NCI-H146 (cell line): ENCODE measurements at places on chromosomes 2 and 18.

GRCh38 chr2:207123335-207123744 lies 42.4 kb downstream of the KLF7 start:
- no peak for DNase-seq

- no peak for DNase-seq
Observed at GRCh38 chr2:235195921-235196320, 244.1 kb downstream of the SH3BP4 start.

- DNase-seq = no peak
Observed at GRCh38 chr2:10165861-10166675, 43.5 kb downstream of the RRM2 start.

DNA sequence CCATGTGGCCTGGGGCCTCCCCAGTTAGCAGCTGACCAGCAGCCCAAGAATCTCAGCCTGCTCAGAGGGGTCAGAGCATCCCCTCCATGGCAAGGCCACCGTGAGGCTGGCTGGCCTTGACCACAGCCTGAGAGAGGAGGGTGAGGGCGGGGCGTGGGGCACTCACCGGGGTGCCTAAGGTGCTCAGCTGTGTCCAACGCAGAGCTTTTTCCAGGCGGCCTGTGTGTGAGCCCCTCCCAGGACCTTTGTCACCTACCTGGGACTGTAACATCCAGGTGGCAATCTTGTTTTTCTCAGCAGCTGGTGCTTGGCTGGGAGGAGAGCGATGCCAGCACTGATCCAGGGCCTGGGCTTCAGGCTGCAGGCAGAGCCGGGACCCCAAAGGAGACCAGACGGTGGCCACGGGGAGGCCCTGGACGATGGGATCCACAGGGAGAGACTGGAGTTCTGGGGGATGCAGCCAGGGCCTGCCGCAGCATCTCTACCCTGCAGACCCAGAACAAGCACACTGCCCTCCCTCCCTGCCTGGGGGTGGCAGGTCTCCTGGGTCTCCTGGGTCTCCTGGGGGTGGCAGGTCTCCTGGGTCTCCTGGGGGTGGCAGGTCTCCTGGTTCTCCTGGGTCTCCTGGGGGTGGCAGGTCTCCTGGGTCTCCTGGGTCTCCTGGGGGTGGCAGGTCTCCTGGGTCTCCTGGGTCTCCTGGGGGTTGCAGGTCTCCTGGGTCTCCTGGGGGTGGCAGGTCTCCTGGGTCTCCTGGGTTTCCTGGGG lies 12.3 kb downstream of the SNED1 start:
- DNase-seq = peak; percentile 80

DNA sequence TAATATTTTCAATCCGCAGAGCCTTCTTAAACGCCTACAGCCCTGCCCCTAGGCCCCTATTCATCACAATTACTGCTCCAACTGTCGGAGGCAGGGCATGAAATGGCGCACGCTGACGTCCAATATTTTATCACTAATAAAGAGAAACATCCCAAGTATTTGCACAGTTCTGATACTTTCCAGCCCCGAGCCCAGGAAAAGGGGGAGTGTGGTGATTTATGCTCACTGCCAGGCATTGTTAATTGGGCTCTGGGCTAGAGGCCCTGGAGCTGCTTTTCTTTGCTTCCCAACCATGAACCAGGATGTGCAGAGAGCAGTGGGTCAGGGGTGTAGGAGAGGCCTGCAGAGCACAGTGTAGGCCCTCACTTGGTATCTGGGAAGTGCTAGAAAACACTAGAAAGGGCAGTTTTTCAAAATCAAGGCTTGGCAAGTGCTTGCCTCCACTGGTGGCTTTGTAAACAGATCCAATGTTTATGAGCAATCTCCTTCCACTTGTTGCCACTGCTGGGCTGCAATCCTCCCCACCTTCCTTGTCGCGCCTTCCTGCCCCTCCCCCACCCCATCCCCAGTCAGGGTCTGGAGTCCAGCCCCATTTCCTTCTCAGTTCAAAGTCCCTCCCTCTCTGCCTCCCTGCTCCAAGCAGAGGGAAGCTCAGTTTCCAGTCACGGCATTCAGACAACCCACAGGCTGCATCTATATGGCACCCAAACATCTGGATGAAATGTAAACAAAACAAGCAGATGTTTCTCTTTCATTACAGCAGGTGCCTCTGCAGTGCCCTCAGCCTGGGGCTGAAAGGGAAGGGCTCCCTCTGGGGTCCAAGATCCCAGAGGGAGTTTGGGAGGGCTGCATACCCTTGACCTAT lies 83.9 kb upstream of the PKDCC start:
- DNase-seq = peak; percentile 10

DNA sequence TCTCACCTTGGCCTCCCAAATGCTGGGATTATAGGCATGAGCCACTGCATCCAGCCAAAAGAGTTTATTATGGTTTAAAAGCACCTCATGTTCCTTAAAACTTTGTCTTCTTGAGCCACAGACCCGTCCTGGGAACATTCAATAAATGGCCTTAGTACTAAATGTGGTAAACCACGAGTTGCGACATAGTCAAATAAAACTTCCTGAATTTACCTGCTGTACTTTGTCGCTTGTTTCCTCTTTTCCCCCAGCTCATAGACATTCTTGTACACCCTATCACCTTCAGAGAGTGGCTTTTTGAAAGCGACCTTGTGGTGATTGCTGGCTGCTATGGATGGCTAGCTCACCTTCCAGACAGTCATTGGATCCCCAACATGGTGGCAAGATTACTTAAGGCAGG lies 310.4 kb downstream of the LRRTM1 start:
- DNase-seq = no peak

DNA sequence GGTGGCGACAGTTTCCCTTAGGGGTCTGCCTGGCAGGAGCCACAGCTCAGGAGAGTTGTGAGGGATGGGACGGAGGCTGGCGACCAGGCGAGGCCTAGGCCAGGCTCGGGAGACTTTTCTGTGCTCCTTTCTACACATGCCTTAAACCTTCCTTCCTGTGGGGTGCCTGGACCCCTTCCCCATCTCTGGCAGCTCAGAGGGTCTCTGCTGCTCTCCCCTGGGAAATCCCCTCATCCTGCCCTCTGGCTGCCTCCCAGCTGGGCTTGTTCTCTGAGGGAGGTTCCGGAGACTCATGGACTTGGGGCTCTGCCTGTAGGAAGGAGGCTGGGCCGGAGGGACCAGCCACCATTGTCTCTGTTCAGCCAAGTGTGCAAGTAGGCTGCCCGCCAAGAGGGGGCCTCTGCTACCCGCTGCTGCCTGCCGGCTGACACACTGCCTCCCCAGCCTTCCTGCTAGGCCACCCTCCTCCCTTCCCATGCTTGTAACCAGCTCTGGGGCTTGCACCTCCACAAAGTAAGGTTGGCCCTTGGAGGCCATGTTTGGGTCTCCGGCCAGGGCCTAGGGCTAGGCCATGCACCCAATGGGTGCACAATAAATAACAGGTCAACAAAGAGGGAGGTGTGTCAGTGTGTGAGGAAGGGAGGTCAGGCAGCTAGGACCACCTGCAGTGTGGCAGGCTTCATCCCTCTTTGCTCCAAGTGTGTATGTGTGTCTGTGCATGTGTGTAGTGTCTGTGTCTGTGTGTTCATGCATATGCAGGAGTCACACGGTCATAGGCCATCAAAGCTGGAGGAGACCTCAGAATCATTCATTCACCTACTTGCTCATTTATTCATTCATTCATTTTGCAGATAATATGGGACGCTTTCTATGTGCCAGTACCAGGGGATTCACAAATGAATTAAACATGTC lies 28.8 kb downstream of the PSD4 start:
- no peak for DNase-seq

- no peak for DNase-seq
Observed at GRCh38 chr2:36404754-36405153, 49.2 kb downstream of the CRIM1 start.

- peak; percentile 80 for DNase-seq
Observed at GRCh38 chr2:128289439-128289838, 29.2 kb downstream of the HS6ST1 start.

DNA sequence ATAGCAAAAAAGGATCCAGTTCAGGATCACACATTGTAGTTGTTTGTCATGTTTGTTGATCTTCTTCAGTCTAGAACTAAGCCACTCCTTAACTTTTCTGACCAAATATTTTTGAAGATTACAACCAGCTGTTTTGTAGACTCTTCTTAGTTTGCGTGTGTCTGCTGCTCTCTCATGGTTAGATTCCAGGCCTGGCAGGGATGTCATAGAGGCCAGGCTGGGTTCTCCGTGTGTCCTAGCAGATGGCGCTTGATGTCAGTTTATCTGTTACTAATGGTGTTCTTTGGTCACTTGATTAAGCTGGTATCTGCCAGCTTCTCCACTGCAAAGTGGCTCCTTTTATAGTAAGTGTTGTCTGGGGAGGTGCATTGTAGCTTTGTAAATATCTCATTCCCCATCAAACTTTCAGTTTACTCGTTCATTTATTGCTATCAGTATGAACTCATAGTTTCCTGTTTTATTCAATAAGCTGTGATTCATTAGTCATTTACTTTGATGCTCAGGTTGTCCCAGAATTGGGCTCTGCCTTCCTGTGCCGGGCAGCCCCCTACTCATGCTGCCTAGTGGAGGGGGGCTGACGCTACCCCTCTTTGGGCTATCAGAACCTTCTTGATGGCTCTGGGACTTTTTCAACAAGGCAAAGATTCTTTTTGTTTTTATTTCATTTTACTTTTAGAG lies 42.1 kb downstream of the GRHL1 start:
- DNase-seq = no peak

DNA sequence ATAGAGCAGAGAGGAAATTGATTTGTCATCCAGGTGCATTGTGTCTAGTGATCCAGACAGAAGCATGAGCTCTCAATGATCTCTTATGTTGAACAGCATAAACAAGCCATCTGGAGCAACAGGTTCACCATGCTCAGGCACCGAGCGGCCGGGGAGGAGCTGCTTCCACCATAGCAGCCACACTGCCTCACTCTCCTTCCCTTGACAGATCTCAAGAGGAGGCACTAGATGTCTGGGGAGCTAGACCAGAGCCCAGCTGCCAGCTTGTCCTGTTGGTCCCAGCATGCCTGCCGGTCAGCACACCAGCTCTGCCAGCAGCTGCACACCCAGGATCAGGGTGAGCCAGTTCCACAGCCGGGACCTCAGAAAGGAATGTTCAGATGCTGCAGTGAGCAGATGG lies 17.5 kb upstream of the LONRF2 start:
- DNase-seq = peak; percentile 77

GRCh38 chr2:75627902-75628504 lies 18.6 kb upstream of the MRPL19 start:
- DNase-seq = peak; percentile 80

DNA sequence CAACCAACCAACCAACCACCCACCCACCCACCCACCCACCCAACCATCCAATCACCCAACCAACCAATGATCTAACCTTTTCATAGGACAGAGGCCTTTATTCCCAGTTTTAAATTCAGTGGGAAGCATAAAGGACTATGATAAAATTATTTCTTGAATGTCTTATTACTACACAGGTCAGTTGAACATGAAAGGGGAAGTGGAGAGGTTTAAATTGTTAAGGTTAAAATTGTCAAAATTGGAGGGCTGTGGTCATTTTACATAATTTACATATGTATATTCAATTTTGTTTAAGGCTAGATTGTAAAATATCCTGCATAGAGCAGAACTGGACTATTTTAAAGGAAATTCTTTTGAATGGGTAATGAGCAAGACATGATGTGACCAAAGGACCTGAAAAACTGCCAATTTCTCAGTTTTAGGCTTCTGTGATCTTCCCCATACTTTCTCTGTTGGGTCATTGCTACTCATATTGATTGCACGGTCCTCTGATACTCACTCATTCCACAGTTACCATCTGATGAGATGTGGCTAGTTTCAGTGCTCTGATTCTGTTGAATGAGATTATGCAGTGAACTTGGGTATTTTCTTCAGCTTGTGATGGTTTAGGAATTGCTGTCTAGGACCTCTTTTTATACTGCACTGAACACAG lies 127.4 kb downstream of the PLCL1 start:
- no peak for DNase-seq

DNA sequence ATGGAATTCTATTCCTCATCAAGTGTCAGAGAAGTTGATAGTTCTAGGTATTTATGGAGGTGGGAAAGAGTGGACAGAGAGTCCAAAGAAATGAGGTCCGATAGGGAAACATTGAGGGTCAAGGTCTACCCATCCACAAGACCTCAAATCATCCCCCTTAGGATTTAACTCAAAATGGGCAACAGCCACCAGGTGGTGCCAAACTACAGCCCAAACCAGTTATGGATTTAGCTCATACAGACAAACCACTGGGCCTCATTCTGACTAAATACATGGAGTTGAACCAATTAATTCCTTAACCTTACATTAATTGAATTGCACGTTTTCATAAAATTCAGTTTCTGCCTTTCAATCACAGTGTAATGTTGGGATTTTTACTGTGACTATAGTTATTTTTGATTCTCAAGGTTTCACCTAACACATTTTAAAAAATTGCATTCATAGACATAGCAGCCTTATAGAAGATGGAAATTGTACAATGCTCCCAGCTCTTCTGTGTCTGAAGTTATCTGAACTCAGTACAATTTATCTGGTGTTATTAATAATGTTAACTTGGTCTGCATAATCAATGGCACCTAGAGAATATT lies 98.2 kb upstream of the HNMT start:
- peak; percentile 81 for DNase-seq

DNA sequence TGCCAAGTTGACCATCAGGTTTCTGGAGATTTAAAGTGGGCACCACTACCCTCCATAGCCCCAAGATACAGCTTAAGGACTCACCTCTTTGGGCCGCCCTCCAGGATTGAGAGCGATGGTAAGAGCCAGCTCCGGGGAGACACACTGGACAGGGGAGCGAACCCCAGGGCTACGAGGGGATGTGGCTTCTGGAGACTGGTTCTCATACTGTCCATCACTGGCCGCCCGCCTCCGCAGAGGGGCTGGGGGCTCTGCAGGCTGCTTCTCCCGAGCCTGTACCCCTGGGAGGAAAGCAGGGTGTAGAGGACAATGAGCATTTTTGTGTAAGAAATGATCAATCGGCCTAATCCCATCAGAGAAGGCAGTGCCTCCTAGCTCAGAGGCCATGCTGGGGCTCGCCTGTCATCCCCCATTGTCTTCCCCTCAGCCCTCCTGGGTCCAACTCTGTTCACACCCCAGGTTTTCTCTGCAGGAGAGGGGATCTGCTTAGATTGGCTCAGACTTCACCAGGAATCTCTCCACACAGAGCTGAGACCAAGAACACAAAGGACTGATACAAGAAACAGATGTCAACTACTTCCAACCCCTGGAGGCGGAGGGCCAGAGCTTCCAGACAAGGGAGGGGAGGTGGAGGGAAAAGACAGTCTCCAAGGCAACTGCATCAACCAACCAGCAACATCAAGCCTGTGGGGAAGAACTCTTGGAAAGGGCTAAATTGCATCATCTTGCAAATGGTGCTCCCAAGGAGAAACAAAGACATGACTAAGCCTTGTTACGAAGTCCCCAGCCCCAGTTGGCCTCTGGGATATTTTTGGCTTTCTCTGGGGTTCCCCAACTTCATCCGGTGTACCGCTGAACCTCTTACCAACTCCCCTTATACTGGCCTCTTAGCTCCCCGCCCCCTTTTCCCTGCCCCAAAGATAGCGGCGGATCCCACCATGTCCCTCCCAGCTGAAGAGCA lies 166.6 kb downstream of the TNS1 start:
- DNase-seq = no peak

DNA sequence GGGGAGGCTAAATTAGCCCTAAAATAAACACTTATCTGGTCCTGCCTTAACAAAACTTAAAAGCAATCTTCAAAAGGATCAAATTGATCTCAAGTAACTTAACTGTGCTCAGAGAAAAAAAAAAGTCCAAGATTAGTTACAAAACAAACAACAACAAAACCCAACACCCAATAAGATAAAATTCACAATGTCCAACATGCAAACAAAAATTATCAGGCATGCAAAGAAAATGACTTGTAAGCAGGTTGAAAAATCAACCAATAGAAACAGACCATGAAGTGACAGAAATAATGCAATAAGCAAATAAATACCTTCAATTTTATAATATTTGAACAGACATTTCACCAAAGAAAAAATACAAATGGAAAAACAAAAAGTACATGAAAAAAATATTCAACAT lies 4.0 kb upstream of the REEP1 start:
- DNase-seq = no peak
